ENCODE measurements at places on chromosomes 6 and 20. TPM values are rescaled to one million over a fixed set of nuclear protein-coding genes. Genes with fewer than 3 reads are reported as not detected.
A peak's percentile ranks its signal among the peaks of the same experiment; 100 is the strongest.

DNA sequence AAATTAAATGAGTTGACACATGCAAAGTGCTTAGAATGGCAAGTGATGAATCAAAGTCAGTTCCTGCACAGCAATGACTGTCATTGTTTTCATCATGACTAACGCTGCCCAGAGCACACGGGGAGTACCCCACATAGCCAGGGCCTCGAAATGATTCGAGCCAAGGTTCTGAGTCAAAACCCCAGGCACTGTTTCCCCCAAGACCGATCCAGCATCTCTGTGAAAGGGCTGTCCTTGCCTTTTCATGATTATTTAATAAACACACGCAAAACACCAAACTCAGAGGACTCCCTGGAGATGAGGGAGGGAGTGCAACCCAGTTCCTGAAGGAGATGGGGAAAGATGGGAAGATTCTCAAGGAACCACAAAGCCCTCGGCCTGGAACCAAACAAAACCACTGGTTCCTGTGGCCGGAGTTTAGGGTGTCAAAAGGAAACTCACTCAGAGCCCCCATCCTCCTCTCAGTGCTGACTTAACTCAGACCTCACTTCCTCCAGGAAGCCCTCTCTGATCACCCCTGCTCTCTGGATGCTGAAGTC lies 3.8 kb downstream of the PREX1 start:
- DNase-seq = no peak

Gene ALDH5A1
- total RNA-seq = 5.2 TPM

DNA sequence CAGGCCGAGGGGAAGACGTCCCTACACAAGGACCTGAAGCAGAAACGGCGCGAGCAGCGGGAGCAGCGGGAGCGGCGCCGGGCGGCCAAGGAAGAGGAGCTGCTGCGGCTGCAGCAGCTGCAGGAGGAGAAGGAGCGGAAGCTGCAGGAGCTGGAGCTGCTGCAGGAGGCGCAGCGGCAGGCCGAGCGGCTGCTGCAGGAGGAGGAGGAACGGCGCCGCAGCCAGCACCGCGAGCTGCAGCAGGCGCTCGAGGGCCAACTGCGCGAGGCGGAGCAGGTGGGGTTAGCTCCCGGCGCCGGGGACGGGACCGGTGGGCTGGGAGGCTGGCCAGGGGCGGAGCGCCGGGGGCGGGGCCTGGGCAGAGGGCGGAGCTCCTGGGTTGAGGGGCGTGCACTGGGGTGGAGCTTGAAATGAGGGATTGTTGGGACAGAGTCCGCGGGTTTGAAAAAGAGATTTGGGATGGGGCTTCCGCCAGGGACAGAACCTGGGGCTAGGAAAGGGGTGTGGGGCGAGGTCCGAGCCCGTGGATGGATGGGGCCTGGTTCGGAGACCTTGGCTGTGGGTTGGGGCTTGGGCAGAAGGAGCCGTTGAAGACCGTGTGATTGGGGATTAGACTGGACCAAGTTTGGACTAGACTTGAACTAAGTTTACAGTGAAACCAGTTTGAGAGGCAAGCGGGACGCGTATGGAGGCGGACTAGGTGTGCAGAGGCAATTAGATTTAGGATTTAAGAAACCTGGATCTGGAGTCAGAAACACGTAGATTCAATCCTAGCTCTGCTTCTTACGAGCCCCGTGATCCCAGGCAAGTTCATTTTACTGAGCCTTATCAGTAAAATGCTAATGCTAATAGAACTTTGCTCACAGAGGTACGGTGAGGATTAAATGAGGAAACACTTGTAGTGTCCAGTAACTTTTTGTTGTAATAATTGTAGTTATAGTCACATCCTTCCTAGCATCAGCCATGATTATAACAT lies 20.9 kb downstream of the DEF6 start:
- DNase-seq = peak; percentile 96

DNA sequence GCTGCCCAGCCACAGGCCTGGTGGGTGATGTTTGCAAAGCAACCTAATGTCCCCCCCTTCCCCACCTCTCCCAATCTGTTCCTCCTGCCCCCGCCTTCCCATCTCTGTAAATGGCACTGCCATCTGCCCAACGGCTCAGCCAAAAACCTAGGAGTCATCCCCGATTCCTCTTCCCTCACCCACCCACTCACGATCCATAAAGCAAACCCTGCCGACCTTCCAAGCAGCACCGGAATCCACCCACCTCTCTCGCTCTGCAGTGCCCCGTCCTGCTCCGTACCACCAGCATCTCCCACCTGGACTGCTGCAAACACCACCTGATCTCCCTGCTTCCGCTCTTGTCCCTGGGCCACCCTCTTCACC lies 37.6 kb downstream of the SULF2 start:
- DNase-seq = no peak

GRCh38 chr20:51394706-51395105 lies 147.8 kb downstream of the NFATC2 start:
- no peak for DNase-seq

Gene STX16
- total RNA-seq = 81.4 TPM

DNA sequence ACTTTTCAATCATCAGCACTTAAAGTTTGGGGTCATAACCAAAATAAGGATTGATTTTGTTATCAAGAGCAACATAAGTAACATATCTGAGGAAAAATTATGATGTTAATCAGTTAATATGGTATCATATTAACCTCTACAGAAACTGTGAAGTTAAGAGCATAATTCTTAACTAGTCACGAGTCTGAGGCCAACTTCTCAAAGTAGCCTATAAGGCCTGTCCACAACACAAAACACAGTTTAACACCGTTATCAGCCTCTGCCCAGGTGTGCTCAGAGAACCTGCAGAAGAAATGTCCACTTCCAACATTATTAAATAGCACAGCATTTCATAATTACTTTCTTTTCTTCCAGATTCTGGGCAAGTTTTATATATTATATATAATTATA lies 1.1 kb downstream of the STX7 start:
- DNase-seq = no peak

- no peak for DNase-seq
Observed at GRCh38 chr6:75657327-75657726, 55.6 kb downstream of the SENP6 start.

Gene STX11
- 0.11 TPM for total RNA-seq

DNA sequence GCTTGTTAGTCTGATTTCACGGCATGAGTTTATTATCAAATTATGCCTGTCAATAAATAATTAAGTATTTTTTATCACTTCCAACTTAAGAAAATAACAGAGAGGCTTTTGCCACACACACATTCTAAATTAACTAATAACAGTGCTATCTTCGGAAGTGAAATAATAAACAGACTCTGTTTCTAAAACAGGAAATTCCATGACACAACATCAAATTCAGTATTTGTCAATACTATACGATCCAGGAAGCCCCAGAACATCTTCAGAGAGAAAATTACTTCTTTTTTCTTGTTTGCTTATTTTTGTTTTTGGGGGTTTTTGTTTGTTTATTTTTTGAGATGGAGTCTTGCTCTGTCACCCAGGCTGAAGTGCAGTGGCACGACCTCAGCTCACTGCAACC lies 150.7 kb upstream of the PRDM1 start:
- no peak for DNase-seq

GRCh38 chr20:32473231-32474008 lies 111.7 kb downstream of the NOL4L start:
- DNase-seq = no peak

DNA sequence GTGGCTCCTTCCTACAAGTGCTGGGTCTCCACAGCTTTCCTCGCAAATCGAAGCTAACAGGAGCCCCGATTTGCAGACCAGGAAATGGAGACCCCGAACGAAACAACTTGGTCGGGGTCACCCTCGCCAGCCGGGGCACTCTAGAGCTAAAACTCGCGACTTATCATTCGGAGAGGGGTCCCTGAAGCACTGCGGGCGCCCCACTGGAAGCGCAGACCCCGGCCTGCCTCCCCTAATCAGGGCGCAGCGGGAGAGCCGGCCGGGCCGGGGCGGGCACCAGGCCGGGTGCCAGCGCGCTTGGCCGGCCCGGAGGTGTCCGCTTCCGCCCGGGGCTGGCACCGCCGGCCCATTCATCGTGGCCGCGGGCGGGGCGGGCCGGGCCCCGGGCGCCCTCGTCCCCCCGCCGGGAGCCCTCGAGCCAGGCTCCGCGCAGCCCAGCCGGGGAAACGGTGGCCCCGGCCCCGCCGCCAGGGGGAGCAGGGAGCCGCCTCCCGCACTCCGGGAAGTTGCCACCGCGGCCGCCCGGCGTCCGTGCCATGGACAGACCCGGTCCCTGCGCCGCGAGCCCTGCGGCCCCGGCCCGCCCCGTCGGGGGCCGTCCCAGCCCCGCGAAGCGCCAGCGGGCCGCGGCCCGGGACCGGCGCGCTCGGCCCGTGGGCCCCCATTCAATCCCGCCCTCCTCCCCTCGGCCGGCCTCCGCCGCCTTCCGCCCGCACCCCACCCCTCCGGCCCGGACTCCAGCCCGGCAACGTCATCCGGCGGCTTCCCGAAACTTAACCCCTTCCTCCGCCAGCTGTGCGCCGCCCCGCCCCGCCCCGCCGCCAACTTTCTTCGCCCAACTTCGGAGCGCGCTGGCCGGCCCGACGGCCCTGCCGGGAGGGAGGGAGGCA lies 961 bp downstream of the RRBP1 start:
- peak; percentile 80 for DNase-seq

DNA sequence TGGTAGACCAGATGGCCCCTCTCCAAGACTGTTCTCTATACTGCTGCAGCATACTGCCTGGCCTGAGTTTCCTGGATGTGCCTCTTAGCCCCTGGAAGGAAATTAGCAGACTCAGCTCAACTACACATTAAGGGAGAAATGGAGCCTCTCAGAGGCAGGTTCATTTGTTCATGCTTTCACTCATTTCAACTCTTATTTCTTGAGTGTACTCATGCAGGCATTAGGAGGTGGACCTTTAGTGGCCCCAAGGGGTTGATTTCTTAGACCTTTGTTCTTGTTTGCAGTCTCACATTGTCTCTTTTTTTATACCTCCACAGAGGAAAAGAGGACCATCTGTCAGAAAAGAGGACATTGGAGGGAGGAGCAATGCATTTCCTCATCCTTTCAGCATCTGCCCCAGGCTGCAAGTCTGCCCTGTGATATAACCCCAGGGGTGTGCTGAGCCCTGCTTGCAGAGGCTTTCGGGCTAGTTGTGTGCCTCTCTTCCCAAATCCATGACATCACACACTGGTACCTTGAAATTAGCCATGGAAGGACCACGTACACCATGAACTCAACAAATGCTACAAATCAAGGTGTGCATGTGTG lies 456.2 kb downstream of the CD83 start:
- no peak for DNase-seq

DNA sequence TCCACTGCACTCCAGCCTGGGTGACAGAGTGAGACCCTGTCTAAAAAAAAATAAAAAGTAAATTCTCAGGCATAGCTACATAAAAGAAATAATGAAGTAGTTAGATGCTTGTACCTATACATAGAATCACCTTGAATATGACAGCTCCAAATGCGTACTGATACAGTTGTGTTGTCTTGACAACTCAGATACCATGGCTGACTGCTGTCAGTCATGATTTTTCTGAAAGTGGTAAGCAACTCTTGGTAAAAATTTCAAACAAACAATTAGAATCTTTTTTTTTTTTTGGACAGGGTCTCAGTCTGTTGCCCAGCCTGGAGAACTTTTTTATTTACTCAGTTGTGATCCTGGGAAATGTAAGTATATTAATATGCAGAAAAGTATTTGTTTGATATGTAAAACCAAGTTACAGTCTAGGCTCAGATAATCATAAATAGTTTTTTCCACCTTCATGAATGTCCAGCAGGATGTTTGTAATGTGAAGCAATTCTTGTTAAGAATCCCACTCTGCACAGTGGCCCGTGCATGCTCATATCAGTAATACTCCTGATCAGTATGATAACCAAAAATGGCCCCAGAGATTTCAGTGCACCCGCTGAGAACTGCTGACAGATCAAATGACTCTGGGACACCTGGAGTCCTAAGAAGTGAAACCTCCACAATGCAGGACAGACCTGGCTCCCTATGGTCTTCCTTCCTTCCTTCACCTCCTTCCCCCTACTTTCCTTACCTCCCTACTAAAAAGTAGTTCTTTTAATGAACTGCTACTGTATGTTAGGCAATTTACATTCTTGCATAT lies 14.0 kb upstream of the MAPK13 start:
- DNase-seq = no peak

- DNase-seq = no peak
Observed at GRCh38 chr6:89048985-89049384, 31.6 kb upstream of the PNRC1 start.

Gene ANGPT4
- total RNA-seq = 0.07 TPM

DNA sequence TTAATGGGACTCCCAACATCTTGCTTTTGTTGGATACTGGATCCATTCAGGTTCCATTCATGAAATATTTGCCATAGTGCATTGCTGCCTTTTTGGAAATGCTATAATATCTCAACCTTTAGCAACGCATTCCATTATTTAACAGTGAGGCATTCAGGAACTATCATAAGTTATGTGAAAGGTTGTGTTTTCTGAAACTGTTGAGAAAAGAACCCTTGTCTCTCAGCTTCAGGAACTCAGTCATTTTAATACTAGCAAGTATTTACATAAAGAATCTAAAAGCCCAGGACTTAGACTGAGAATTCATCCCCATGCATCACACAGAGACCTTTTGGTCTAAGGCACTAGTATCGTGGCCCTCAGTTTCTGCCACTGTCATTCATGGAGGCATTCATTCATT lies 24.9 kb upstream of the SASH1 start:
- DNase-seq = no peak

Gene RBPJL
- not detected for total RNA-seq

Gene VPS52
- total RNA-seq = 46.9 TPM

Gene CLIC5
- 0.20 TPM for total RNA-seq

DNA sequence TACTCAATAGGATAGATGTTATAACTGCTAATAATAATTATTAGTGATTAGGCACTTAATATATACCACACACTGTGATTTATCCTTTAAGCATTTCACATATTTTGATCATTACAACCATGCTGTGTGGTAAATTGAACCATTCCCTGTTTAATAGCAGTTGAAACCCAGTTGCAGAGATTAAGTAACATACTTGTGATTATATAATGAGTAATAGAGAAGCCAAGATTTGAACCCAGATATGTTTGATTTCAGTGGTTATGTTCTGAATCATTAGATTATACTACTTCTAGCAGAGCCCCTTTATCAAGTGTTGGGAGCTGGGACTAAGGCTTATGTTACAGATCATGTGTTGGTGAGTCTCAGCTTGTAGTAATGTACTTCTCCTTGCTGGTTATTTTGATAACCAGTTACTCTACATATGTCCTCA lies 44.1 kb downstream of the STK4 start:
- DNase-seq = no peak

DNA sequence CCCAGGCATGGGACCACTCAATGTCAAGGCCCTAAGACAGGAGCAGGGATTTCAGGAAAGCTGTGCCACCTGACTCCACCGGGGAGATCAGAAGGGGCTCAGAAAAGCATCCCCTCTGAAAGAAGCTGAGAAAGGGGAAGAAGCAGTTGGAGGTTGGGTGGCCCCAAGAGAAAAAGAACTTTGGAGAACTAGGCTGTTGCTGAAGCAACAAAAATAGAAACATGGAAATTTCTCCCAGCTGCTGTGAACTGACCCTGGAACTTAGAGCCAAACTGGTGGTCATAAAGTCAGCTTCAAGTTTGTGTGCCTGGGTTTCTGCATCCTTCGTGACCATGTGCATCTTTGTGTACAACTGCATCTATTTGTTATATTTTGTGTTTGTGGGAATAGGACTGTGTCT lies 534.5 kb downstream of the MAFB start:
- no peak for DNase-seq

Gene ULBP2
- not detected for total RNA-seq

- no peak for DNase-seq
Observed at GRCh38 chr6:35260591-35261570, 1.3 kb downstream of the ZNF76 start.

- no peak for DNase-seq
Observed at GRCh38 chr6:90586546-90586835, 381 bp downstream of the MAP3K7 start.

GRCh38 chr6:111423055-111423633 lies 59.9 kb downstream of the REV3L start:
- DNase-seq = no peak

Gene HCRTR2
- not detected for total RNA-seq

Measured in H9 (cell line).